ENCODE measurements at places on chromosomes 2 and 18.

DNA sequence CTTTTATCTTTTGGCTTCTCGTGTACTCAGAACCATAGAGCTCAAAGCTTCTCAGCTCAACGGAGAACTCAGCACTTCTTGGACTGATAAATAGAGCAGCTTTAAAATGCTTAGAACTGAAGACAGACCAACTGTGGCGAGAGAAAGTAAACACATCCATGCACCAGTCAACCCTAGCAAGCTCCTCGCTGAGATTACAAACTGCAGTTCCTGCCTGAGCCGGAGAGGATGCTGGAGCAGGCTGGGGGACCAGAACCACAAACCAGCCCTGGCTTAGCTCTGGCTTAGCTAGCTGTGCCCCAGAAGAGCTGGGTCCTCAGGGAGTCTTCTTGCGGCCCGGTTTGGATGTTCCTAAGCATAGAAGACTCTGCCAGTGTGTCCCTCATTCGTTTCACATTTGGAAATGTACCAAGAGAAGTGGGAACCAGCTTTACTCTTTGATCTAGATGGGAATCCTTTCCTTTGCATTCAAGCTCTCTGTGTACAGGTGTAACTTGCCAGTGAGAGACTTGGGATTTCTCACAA, 5.6 kb downstream of the PAX8 start:
- no peak for DNase-seq

DNA sequence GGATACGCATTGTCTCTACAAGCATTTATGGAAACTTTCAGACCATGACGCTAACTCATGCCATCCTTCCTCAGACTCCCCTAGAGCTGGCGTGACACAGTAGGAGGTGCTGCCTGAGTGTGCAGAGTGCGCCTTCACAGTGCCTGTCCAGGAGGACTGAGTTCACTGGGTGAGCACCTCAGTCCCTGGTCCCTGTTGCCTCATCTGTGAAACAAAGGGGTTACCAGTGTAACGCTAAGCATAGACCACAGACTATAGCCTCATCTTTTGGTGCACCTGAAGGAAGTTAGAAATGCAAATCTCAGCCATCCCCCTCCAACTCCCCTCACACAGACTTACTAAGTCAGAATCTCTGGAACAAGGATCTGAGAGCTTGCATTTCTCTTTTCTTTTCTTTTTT, 142.8 kb downstream of the TMEM17 start:
- no peak for DNase-seq

GRCh38 chr2:133667085-133667484, 98.8 kb upstream of the NCKAP5 start:
- DNase-seq, result no peak

- no peak for DNase-seq
Measured at GRCh38 chr2:127592761-127593227, 53.2 kb upstream of the GPR17 start.

DNA sequence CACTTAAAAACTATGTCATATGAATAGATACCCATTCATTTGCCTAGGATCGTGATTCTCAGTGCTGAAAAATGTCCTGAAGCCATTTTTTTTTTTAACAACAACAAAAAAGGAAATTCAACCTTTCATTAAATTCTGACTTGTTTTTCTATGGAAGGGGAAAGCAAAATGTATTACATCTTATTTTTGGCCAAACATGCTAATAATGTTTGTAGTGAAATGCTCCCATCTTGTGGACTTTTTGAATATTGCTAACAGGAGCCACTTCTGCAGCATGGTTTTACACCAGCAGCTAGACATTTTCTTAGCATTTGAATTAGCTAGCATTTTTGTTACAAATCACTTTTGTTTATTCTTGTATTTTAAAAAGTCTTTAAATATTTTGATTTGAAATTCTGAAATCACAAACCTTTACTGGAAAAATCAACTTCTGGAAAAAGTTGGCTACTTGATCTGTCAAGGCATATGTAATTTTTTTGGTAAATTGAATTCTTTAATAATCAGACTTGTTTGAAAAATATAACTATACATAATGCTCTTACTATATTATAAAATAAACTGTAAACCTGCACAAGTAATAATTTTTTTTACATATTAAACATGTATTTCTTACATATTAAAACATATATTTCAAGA, 75.8 kb downstream of the KIDINS220 start:
- DNase-seq, result no peak

DNA sequence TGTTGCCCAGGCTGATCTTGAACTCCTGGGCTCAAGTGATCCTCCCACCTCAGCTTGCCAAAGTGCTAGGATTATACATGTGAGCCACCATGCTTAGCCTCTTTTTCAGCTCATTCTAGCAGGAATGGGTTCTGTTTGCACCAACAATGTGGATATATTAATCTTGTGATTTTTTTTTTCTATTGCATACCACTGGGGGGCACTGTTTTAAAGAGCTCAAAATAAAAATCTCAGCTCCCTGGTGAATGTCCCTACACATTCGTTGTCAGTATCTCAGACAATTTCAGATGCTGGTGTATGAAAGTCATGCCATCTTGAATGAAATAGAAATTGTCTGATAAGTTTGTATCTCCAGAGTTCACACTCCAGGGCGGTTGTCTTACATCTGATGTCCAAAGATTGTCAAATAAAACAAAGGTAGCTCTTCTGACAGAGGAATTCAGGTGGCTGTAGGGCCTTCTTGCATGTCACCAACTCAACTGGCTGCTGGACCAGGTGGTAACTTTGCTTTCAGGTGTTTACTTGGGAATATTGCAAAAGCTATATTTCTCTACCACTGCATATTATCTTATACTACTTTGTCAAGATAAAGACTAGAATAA, 3.1 kb upstream of the MATN3 start:
- DNase-seq, result no peak
